Activated B cell treated with CpG ODN at 0.5 μM for 24 hours (primary cell): ENCODE measurements at places on chromosomes 7 and 10. TPM values are rescaled to one million over a fixed set of nuclear protein-coding genes. Genes with fewer than 3 reads are reported as not detected.

Gene ASB10
- total RNA-seq = not detected in 2 replicates

Gene MRLN
- not detected in 2 replicates for total RNA-seq

Gene C10orf67
- not detected in 2 replicates for total RNA-seq

Gene ITPRID1
- total RNA-seq = not detected in 2 replicates

Gene MEIG1
- total RNA-seq = 0.49 and 0.54 TPM in 2 replicates

Gene CCDC201
- not detected in 2 replicates for total RNA-seq

Gene NUTM2D
- total RNA-seq = 1.9 and 3.7 TPM in 2 replicates

Gene NAT16
- not detected in 2 replicates for total RNA-seq

DNA sequence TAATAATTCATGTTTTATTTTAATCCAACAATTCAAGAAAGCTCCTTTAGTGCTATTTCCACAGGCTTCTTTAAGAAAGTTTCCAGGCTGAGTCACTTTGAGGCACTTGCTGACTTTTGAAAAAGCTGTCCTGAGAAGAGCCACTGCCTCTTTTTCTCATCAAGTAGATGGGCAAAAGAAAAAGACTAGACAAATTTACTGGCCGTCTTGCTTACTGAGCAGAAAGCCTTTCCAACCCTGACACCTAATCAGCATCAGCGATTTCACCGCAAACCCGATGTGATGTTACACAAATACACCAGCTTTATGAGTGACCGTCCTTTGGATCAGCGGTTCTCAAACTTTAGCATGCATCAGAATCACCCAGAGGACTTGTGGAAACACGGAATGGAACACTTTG lies 24.3 kb downstream of the CTTNBP2 start:
- H3K4me3 ChIP-seq = no peak overlapping the region
- H3K27ac ChIP-seq = no peak overlapping the region
- H3K27me3 ChIP-seq = peaks cover 6% of the 10 kb centered on the region
- DNase-seq = no peak

DNA sequence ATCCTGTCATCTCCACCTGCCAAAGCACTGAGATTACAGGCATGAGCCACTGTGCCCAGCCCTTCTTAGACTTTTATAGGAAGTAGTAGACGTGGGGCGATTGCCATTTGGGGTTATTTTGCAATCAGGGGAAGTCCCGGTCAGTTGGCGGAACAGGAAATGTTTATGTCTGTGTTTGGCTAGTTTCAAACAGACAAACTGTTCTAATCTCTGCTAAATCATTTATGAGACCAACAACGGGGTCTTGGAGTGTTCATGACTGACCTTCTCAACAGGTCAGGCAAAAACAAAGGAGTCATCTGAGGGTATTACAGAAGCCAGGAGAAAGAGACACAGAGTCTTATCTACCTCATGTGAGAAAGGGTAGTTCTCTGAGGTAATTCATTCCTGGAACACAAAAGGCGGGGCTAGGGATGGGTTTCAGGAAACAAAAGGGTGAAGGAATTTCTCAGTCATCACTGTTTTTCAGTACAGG lies 6.6 kb upstream of the TPK1 start:
- H3K27me3 ChIP-seq = no peaks in the 10 kb centered on the region
- H3K4me1 ChIP-seq = peaks cover 13% of the 10 kb centered on the region
- no peak for DNase-seq
- no peaks in the 10 kb centered on the region for H3K36me3 ChIP-seq
- peak overlapping the region; percentile 64 for H3K4me3 ChIP-seq

DNA sequence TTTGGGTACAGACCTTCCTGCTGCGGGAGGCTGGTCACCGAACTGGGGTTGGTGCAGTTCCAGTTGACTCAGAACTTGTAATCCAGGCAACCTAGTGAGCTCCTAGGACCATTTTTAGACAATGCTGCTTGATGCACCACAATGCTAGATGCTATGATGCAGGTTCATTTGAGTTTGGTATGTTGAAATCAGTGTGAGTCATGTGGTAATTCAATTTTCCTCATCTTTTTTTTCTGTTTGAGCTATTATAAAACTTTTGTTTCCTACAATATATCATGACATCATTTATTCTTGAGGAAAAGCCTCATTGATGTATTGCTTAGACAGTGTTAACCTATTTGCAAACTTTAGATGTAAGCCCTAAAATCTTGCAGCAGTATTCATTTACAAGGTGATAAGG lies 40.9 kb upstream of the MTPN start:
- H3K27me3 ChIP-seq = peaks cover 8% of the 10 kb centered on the region
- H3K27ac ChIP-seq = no peak overlapping the region
- no peak overlapping the region for H3K4me3 ChIP-seq
- DNase-seq = no peak

- no peaks in the 10 kb centered on the region for H3K36me3 ChIP-seq
- no peak overlapping the region for H3K4me3 ChIP-seq
- H3K27ac ChIP-seq = no peak overlapping the region
- no peak for DNase-seq
- no peaks in the 10 kb centered on the region for H3K4me1 ChIP-seq
Observed at GRCh38 chr10:21479570-21480315, 45.7 kb downstream of the SKIDA1 start.

GRCh38 chr7:156179872-156180390 lies 367.7 kb upstream of the SHH start:
- H3K4me3 ChIP-seq = no peak overlapping the region
- H3K4me1 ChIP-seq = no peaks in the 10 kb centered on the region
- H3K27ac ChIP-seq = no peak overlapping the region
- no peaks in the 10 kb centered on the region for H3K27me3 ChIP-seq

DNA sequence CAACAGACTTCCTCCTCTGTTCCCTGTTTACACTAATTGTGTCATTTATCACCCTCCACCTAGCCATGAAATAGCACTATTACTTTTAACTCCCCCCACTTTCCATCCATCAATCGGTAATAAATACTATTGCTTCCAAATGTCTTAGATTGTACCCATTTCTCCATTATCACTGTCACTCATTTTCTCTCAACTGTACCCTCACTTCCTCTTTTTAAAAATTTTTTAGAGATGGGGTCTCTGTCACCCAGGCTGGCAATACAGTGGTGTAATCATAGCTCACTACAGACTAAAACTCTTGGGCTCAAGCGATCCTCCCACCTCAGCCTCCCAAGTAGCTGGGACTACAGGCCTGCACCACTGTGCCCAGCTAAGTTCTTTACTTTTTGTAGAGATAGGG lies 123.5 kb upstream of the EGR2 start:
- H3K36me3 ChIP-seq = no peaks in the 10 kb centered on the region
- no peak for DNase-seq
- H3K27me3 ChIP-seq = peaks cover 2% of the 10 kb centered on the region
- H3K4me3 ChIP-seq = no peak overlapping the region

DNA sequence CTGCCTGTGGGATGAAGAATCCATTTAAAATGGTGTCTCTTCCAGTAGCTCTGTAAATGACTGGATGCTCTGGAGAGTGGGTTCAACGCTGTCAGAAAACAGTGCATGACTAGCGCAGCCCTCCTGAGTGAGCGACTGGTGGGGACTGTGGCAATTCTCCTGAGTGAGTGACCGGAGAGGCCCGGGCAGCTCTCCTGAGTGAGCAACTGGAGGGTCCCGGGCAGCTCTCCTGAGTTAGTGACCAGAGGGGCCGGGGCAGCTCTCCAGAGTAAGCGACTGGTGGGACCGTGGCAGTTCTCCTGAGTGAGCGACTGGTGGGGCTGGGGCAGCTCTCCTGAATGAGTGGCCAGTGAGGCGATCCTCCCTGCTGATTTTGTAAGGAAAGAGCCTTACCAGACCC lies 85.5 kb downstream of the WDR37 start:
- H3K36me3 ChIP-seq = no peaks in the 10 kb centered on the region
- no peak for DNase-seq

DNA sequence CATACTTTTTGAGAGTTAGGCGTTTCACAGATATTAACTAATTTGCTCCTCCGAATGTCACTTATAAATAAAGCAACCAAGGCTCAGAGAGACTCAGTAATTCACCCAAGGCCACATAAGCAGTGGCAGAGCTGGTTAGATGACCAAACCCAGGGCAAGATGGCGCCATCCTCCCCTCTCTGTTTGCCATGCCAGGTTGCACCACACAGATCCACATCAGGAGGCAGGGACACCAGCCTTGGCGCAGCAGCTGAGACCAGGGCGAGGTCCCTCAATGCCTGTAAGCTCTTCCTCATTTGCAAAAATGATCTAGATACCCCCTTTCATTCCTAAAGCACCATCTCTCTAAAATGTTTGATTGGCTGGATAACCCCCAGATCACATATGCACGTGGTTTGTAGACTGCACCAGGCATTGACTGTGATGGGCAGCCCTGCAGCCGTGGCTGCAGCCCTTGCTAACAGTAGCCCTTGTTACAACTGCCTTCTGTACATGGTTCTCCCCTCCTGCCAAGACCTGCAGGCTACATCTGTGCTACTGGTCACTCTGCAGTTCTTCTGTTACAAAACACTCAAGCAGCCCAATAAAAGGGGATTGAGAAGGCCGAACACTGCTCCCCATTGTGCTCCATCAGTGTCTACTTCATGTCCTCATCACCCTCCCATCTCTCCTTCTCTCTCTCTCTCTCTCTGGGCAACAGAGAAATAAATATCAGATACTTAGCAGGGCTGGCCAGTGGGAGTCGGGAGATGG lies 298.6 kb downstream of the PRPF18 start:
- H3K27ac ChIP-seq = no peak overlapping the region
- DNase-seq = no peak
- peaks cover 4% of the 10 kb centered on the region for H3K4me1 ChIP-seq
- no peak overlapping the region for H3K4me3 ChIP-seq
- no peaks in the 10 kb centered on the region for H3K36me3 ChIP-seq

DNA sequence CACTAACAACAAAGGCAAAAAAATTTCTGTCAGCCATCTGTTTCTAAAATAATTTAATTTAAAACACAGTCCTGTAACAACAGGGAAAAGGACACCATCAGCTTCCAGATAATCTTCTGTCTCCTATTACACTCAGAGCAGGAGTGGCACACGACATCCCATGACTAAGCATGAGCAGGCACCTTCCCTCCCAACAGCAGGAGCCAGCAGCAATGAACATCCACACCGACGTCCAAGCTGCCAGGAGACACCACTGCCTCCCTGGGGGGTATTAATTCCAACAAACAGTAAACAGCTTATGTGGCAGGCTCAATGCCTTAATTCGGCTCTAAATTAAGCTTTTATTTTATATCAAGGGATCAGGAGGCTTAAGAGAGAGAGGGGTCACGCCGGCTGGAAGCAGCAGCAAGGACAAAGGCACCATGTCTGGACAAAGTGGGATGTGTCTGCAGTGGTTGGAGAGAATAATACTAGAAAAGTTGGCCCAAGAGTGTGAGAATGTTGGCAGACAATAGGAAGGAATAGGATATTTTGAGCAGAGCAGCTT lies 45.7 kb downstream of the KIAA1549 start:
- no peak for DNase-seq
- H3K27me3 ChIP-seq = peaks cover 10% of the 10 kb centered on the region
- H3K4me1 ChIP-seq = no peaks in the 10 kb centered on the region
- H3K4me3 ChIP-seq = no peak overlapping the region
- H3K27ac ChIP-seq = no peak overlapping the region

GRCh38 chr7:56447864-56448693 lies 331.9 kb upstream of the NUPR2 start:
- no peak overlapping the region for H3K4me3 ChIP-seq
- no peaks in the 10 kb centered on the region for H3K4me1 ChIP-seq
- no peak for DNase-seq
- H3K27ac ChIP-seq = no peak overlapping the region
- no peaks in the 10 kb centered on the region for H3K36me3 ChIP-seq
- H3K27me3 ChIP-seq = no peaks in the 10 kb centered on the region

- H3K4me1 ChIP-seq = no peaks in the 10 kb centered on the region
- no peak for DNase-seq
- H3K36me3 ChIP-seq = no peaks in the 10 kb centered on the region
- no peaks in the 10 kb centered on the region for H3K27me3 ChIP-seq
- H3K4me3 ChIP-seq = no peak overlapping the region
- no peak overlapping the region for H3K27ac ChIP-seq
Observed at GRCh38 chr10:51046654-51047053, 27.6 kb upstream of the PRKG1 start.

GRCh38 chr10:635088-635861 lies 54.2 kb downstream of the DIP2C start:
- H3K27me3 ChIP-seq = peaks cover 23% of the 10 kb centered on the region
- no peaks in the 10 kb centered on the region for H3K36me3 ChIP-seq
- DNase-seq = no peak
- H3K27ac ChIP-seq = no peak overlapping the region
- no peak overlapping the region for H3K4me3 ChIP-seq
- no peaks in the 10 kb centered on the region for H3K4me1 ChIP-seq

DNA sequence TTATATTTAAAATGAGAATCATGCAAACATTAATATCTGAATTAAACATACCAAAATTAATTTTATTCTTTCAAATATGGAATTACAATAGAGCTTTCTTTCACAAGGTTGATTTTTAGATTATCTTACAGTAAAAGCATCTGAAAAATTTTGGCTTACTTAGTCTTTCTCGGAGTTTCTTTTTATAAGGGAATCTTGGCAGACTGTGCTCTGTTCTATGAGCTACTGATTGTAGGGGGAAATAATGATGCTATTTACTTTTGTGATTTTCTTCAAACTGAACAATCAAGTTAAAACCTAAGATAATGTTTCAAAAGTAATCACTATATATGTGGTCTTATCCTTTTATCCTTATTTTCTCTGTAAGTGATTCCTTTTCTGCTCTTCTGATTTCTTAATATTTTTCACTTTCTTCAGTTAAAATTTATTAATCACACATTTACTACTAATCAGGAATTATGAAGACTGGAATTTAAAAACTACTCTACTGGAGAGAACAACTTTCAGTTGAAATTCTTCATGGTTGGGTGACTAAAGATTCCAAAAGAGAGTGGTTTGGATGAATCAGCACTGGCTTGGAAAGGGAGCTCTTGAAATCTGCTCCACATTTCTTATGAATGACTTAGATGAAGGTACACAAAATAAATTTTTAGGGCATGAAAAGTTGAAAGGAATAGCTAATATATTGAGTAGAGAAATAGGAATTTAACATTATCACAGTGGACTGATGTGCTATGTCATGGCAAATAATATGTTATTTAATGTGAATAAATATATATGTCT lies 103.9 kb downstream of the PPP1R9A start:
- no peaks in the 10 kb centered on the region for H3K4me1 ChIP-seq
- DNase-seq = no peak
- no peaks in the 10 kb centered on the region for H3K27me3 ChIP-seq
- H3K4me3 ChIP-seq = no peak overlapping the region
- H3K36me3 ChIP-seq = no peaks in the 10 kb centered on the region
- no peak overlapping the region for H3K27ac ChIP-seq

DNA sequence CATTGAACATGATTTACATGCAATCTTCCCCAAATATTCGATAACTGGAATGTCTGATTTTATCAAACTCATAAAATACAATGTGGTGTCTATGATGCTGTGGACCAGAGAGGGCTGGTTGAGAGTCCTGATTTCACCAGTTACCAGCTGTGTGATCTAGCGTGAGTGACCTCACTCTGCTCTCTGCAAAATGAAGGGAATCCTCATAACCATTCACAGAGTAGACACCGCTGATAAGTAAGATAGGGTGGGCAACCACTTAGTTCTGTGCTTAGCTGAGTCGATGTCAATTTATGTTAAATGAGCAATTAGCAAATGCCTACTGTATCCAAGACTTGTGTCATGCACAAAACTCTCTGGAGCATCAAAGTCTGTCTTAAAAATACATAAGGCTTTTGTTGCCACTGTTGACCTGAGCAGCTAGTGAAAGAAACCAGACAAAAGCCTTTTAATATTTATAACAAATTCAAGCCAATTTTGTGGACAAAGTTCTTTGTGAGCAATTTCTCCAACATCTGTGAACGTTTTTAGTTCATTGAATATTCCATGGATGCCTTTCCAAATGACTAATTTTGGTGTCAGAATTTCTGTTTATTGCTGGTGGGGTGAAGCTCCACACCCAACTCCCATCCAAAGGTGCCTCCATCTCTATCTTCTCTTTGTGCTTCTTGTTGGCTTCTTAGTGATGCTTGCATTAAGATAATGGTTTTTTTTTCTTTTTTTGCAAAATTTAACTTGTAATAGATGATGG lies 314.2 kb downstream of the ADRA2A start:
- no peak overlapping the region for H3K27ac ChIP-seq
- DNase-seq = no peak
- peaks cover 4% of the 10 kb centered on the region for H3K27me3 ChIP-seq
- no peaks in the 10 kb centered on the region for H3K4me1 ChIP-seq
- no peaks in the 10 kb centered on the region for H3K36me3 ChIP-seq
